Upper lobe of right lung (tissue), 1 donor: ENCODE measurements at places on chromosomes 7 and 10. TPM values are rescaled to one million over a fixed set of nuclear protein-coding genes. Genes with fewer than 3 reads are reported as not detected.

- no peak for DNase-seq
Observed at GRCh38 chr7:78218876-78219275, 420.3 kb downstream of the PHTF2 start.

DNA sequence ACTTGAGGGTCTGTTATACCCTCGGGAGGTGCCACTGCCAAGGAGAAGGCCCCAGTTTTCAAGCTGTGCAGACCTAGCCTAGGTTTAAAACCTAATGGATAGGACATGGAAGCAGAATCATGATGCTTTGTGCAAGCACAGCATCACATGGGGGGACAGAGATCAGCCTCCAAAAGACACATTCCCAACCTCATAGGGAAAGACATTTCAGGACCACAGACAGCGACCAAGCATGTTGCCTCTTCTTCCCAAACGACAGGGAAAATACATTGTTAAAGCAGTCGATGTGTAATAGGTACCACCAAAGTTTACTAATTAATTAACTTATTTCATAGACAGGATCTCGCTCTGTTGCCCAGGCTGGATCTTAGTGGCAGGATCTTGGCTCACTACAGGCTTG, 573.9 kb downstream of the TCERG1L start:
- no peak for DNase-seq

Gene SPOCK2
- total RNA-seq, result 187 TPM

Gene PON3
- total RNA-seq, result 36.4 TPM

Gene MYOZ1
- 5.2 TPM for total RNA-seq
